ENCODE measurements at places on chromosomes 6 and 20.

DNA sequence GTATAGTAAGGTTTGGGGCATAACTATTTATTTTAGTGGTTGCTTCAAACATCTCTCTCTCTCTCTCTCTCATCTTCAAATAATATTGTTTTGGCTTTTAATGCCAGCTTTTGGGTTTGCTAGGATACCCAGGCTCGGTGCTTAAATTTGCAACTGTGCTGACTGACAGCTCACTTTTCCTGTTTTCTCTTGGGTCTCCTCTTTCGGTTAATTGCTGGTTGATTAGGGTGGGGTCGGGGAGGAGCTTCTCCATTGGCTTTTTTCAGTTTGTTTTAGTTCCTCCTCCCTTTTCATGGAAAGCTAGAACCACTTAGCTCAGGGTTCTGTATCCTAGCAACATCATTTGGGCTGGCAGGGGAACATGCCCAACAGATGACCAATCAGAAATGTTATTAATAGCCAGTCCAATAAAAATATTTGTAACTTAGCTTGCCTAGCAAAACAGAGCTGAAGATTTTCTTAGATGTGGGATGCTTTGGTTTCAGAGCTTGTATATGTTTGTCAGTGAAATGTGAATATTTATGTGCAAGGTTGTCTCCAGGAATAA is 11.3 kb downstream of the TFAP2B start:
- DNase-seq = no peak

- DNase-seq = no peak
Observed at GRCh38 chr20:910870-911770, 5.0 kb downstream of the ANGPT4 start.

DNA sequence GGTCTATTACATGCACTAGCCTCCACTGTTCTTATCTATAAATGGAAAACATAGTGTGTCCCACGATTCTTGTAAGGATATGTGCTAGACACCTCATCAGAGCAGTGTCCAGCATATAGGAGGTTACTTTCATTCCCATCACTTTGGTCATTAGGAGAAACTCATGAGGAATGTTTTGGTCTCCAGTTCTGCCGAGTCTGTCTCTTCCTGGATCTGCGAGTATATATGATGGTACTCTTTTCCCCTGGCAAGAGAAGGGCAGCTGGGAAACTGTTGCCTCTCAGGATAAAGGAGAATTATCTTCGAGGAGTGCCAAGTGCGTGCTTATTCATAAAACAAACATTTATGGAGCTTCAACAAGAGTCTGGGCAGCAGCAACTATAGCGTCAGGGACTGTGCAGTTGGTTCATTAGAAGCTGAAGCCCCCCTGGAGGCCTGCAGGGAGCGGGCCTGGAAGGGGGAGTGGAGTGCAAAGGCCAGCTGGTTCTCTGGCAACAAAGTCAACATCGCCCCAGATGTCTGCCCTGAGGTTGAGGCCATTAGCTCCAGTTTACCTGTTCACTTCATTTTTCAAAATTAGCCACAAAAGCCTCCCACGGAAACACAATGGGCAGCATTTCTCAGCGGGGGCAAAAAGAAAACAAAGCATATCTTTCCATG is 811.9 kb downstream of the MAFB start:
- no peak for DNase-seq

GRCh38 chr6:56450882-56451739 is 191.6 kb downstream of the DST start:
- no peak for DNase-seq

DNA sequence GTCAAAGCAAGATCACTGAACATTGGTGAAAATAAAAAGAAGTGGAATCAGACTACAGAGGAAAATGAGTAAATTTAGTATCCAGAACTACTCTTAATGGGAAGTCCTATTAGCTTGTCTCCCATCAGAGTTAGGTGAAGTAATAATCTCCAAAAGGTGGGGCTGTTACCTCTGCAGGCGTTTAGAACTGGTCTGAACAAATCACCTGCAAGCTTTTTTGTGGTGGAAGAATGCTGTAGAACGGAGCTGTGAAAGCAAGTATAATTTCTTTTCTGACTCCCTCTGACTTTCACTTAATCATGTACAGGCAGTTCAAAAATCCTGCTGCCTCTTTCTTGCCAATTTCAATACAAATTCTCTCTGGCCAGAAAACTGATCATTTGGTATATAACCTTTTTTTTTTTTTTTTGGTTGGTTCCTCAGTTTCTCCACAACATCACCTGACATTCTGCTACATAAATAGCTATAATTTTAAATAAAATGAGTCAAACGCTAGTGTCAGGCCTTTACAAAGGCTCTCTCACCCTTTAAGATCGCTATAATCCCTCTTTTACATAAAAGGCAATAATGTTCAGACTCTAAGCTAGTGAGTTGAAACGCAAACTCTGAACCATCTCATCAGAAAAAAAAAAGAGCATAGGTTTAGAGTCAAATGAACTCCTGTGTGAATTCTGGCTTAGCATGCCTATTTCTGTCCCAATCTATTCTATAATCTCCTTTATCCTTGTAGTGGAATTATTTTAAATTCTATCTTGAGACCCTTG is 38.8 kb downstream of the CITED2 start:
- DNase-seq = no peak

GRCh38 chr6:135985471-135985870 is 134.0 kb downstream of the PDE7B start:
- no peak for DNase-seq

- DNase-seq = no peak
Observed at GRCh38 chr20:17827759-17828559, 128.2 kb downstream of the BANF2 start.

DNA sequence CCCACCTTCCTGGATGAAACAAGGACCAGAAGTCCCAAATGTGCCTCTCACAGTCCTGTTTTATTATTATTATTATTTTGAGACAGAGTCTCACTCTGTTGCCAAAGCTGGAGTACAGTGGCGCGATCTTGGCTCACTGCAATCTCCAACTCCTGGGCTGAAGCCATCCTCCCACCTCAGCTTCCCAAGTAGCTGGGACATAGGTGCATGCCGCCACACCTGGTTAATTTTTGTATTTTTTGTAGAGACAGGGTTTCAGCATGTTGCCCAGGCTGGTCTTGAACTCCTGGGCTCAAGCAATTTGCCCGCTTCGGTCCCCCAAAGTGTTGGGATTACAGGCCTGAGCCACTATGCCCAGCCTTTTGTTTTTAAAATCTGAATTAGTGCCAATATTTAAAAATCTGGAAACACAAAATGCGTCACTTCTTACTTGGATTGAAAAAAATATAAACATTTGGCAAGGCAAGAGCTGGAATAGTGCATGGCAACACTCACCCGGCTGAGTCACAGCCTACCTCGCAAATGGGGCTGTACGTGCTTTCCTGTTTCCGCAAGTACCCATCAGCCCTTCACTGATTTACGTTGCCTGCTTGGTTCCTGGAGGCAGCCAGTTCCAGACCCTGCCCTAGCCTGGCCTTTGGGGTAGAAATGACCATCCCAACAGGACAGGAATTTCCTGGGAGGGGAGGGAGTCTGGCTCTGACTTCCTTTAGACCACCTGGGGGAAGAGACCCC is 6.3 kb downstream of the SDCBP2 start:
- no peak for DNase-seq

- DNase-seq = no peak
Observed at GRCh38 chr20:39853636-39854035, 835.4 kb downstream of the MAFB start.

- DNase-seq = no peak
Observed at GRCh38 chr20:46552460-46553420, 2.3 kb upstream of the OCSTAMP start.

GRCh38 chr6:43753570-43754183 is 16.3 kb upstream of the VEGFA start:
- DNase-seq = no peak

GRCh38 chr6:110486756-110487155 is 10.3 kb upstream of the SLC22A16 start:
- no peak for DNase-seq

DNA sequence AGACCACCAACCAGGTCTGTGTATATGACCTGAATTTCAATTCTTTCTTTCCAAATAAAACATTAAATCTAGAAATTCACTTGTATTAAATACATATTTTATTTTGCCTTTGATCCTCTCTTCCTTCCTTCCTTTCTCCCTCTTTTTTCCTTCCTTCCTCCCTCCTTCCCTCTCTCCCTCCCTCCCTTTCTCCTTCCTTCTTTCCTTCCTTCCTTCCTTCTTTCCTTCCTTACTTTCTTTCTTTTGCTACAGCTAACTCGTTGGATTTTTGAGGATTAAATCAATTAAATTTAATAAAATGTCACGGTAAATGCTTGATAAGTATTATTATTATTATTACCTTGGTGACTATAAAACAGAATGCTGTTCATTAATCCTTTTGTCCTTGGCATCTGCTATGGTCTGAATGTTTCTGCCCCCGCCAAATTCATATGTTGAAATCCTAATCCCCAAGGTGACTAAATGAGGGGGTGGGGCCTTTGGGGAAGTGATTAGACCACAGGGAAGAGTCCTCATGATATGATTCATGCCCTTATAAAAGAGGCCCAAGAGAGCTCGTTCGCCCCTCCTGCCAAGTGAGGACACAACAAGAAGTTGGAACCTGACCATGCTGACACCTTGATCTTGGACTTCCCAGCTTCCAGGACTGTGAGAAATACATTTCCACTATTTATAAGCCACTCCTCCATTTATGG is 67.6 kb upstream of the BTBD3 start:
- DNase-seq = no peak

- no peak for DNase-seq
Observed at GRCh38 chr6:125102891-125103290, 50.7 kb upstream of the TPD52L1 start.

DNA sequence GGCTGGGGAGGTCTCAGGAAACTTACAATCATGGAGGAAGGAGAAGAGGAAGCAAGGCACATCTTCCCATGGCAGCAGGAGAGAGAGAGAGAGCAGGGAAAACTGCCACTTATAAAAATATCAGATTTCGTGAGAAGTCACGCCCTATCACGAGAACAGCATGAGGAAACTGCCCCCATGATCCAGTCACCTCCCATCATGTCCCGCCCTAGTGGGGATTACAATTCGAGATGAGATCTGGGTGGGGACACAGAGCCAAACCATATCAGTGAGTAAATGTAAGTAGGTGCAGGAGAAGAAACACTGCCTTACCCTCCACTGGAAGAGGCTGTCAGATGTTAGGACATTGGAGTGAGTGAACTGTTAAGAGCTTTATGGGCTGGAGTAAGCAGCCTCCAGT is 270.4 kb downstream of the TFAP2C start:
- DNase-seq = no peak

- no peak for DNase-seq
Observed at GRCh38 chr6:169312658-169313346, 59.2 kb upstream of the THBS2 start.

DNA sequence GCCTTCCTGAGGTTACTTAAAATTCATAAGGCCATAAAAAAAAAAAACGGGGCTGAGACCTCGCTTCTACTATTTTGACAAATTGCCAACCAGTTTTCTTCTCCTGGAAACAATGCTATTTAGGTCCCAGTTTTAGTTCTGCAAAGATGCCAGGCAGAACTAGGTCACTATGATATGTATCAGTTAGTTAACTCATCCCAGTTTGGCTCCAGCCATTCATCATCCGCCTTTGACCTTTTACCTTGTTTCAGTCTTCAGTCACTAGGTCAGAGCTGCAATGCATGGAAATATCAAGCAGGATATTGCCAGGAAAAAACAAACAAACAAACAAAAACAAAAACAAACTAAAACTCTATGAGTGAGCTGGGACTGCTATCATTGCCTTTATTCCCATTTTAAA is 29.8 kb upstream of the ENPP4 start:
- no peak for DNase-seq

DNA sequence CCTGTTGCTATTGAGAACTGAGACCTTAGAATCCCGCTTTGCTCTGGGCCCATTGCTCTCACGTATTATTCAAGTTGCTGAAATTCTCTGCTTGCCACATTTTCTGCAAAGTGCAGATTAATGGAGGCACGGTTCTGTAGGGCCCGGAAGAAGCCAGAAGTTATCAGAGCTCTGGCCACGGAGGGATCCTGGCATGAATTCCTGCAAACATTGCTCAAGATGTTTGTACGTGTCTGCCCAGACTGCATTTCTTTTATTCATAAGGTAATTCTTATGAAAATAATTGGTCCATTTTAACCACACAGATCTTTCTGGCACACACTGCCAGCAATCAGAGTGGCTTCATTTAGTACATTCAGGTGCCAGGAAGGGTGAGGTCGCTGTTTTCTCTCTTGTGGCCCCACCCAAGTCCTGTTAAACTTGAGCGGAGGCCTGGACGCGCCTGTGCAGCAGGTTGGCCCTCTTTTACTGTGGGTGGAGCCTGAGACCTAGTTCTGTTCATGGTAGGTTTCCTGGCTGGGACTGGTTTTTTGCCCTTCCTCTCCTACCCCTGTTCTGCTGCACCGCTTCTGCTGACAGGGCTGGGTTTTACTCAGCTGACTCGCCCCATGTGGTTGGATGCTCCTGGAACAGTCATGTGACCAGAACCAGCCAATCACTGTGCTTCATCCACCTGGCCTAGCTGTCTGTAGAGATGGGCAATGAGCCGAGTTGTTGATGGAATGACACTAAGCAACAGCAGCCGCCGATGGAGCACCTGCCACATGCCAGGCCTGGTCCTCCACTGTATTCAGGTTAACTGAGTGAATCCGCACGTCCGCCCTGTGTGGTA is 230.2 kb downstream of the CDH4 start:
- no peak for DNase-seq

DNA sequence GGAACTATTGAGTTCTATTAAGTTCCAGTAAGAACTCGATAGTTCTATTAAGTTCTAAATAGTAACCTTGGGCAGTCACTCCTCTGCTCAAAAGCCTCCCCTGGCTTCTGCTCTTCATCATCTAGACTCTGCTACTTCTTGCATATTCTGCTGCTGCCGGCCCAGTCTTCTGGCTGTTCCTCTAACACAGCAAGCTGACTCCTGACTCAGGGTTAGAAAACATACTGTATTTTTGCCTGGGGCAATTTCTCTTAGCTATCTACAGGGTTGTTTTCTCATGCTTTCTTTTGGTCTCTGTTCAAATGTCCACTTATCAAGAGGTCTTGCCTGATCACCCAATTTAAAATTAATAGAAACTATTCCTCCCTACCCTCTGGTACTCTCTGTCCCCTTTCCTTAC is 14.6 kb downstream of the SLC25A27 start:
- no peak for DNase-seq

DNA sequence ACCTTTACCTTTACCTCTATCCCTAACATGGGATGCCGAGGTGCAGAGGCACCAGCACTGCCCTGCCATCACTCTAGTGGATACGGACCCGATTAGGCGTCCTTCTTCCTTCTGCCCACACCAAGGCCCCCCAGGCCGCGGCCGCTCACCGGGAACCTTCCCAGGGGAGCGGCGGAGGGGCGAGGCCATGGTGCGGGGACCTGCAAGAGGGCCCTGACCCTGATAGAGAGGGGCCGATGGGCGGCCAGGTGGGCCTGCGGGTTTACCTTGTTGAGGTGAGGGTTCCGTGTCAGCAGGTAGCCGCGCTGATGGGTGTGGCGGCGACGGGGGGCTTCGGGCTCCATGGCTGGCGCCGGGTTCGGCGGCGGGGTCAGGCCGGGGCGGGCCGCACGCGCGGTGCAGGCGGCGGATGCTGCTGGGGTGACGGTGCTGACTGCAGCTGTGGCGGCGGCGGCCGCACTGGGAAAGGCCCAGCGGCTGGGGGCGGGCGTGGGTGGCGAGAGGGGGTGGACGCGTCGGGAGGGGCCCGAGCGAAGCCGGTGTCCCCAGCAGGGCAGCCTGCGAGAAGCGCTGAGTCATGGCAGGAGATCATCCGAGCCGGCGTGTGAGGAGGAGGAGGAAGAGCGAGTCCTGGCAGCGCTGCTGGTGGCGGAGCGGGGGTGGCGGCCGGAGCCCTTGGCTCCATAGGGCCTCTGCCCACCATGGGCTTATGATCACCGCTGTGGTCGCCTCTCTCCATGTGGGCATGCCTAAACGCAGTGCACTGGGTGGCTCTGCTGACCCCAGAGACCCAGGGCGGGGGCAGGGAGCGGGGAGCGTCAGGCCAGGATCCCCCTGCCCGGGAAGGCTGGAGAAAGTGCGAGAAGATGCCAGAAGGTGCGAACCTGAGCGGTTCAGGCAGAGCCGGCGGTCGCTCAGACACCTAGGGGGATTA is at the start of gene ME1:
Gene ME1, minus strand, starts transcription at position 441 of the 934 bp plus-strand sequence. Its CDS starts 97 bp downstream, at position 344.
- no peak for DNase-seq

Measured in esophagus squamous epithelium (tissue), 5 donors.